ENCODE measurements at places on chromosomes 16 and 17. TPM values are rescaled to one million over a fixed set of nuclear protein-coding genes. Genes with fewer than 3 reads are reported as not detected.

DNA sequence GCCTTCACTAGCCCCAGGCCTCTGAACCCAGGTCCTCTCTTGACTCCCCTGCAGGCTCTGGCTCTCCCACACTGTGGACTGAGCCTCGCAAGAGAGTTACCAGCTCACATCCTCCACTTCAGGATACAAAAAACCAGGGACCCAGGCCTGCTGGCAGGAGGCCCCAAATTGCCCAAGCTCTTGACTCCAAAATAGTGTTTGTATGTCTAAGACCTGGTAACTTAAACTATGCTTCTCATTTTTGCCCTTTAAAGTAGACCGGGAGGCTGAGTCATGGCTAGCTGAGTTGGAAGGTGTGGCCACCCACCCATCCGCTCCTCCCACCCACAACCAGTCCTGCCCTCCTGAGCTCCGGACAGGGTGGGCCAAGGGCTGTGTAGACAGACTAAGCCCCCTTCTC, 250.0 kb downstream of the SOX9 start:
- DNase-seq: peak; percentile 59

DNA sequence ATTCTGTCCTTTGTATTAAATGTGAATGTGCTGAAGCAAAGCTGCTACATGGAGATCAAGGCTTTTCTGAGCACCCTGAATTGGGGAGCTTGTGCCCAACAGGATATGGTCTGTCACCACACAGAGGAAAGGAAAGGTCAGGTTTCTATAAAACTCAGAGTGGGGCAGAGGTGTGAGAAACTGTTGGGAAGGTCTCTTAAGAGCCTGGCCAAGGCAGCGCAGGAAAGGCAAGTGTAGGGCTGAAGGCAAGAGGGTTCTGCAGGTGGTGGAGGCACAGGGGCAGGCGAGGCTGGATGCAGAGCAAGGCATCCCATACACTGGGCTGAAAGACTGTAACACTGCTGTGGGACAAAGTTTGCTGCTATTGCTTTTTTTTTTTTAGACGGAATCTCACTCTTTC, 8.1 kb downstream of the COX6A2 start:
- no peak for DNase-seq

- DNase-seq: peak; percentile 23
These were observed 415 bp upstream of the FOXF1 start for GRCh38 chr16:86509759-86510464.

- DNase-seq: no peak
These were observed 13.9 kb downstream of the SOCS3 start for GRCh38 chr17:78345791-78346494.

HS3ST4 gene
- not detected for polyA plus RNA-seq

GRCh38 chr16:15482068-15482747, 47.8 kb downstream of the BMERB1 start:
- peak; percentile 98 for DNase-seq

DNA sequence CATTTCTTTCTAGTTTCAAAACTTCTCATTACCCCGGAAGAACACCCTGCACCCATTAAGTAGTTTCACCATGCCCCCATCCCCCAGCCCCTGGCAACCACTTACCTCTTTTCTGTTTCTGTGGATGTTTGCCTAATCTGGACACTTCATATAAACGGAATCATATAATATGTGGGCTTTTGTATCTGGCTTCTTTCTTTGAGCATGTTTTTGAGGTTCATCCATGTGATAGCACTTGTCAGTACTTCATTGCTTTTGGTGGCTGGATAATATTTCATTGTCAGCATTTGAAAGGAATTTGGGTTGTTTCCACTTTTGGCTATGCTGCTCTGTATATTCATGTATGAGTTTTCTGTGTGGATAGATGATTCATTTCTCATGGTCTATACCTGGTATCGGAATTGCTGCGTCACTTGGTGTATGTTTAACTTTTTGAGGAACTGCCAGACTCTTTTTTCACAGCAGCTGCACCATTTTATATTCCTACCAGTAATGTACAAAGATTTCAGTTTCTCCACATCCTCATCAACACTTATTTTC, 30.0 kb upstream of the SLC5A10 start:
- DNase-seq: no peak

- no peak for DNase-seq
These were observed at the start of gene WFDC1 for GRCh38 chr16:84294531-84295142. WFDC1 (plus strand) TSS chr16:84294878; CDS start chr16:84294972, 94 bp downstream.

DNA sequence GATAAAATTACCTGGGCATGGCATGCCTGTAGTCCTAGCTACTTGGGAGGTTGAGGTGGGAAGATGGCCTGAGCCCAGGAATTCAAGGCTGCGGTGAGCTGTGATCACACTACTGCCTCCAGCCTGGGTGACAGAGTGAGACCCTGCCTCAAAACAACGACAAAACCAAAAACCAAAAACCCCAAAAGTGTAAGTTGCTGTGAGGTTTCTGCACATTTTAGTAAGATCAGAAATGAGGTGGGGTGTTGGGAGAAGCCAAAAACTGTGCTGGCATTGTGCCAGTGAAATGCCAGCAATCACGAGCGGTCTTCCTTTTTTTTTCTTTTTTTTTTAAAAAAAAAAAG, 114.6 kb downstream of the PITPNC1 start:
- DNase-seq: no peak

Measured in mammary epithelial cell (primary cell).